ENCODE measurements at places on chromosomes 12 and 14. TPM values are rescaled to one million over a fixed set of nuclear protein-coding genes. Genes with fewer than 3 reads are reported as not detected.

KRT71 gene
- polyA plus RNA-seq = not detected

AMDHD1 gene
- 0.18 TPM for polyA plus RNA-seq

IGF1 gene
- polyA plus RNA-seq = 5.3 TPM

MAP3K9 gene
- 0.44 TPM for polyA plus RNA-seq

CNPY2 gene
- 45.4 TPM for polyA plus RNA-seq

- DNase-seq = no peak
Measured at GRCh38 chr12:63912651-63913050, 68.2 kb downstream of the SRGAP1 start.

- no peak for DNase-seq
Measured at GRCh38 chr14:60064491-60065072, 27.1 kb upstream of the PCNX4 start.

DNA sequence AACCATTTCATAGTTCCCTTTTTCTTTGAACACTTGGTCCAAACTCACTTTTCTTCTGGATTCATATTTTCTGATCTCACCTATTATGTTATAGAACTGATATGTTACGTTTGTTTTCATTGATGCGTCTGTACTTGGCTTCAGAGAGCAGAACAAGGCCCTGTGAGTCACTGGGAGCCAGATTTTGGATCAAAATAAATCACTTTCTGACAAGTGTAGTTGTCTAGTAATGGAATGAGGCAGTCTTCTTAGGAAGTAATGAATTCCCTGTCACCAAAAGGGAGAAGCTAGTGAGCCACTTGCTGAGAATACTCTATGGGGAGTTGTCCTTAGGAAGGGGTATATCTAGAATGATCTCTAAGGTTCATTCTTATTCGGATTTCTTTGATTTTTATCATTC lies 10.2 kb downstream of the BICD1 start:
- DNase-seq = no peak

DNA sequence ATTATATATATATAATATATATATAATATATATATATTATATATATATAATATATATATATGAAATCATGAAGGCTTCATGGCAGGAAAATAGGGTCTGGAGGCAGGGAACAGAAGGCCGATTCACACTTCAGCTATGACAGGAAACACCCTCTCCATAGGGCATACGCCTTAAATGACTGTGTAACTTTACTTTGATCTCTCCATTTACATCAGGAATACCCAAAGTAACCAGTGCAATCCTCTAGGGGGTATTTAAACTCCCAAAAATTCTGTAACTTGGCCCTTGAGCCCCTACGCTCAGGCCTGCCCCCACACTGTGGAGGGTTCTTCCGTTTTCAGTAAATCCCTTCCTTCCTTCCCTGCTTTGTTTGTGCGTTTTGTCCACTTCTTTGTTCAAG lies 40.4 kb upstream of the PPP2R5C start:
- DNase-seq = no peak

DNA sequence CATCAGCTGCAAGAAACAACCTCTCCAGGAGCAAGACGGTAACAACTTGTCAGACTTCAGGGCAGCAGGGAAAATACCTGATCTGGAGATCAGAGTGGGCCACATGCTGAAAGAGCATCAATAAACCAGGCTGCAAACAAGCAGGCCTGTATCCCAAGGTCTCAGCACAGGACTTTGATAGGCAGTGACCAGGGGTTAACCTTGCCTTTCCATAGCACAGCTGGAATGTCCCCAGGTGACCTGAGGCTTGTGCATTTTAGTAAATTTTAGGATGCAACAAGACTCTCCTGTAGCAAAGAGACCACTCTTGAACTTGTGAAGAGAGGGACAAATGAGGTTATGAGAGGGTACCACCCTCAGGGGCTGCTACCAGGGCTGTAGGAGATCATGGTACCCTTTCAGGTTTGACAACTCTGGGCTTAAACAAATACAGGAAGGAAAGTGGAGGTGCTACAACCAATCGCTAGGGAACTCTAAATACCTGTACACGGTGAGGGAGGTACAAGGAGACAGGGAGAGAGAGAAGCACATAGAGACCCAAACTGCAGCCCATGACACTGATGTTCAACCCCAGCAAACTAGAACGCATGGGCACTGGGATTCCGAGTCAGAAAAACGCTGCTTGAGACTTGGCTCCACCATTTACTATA lies 95.4 kb upstream of the EVL start:
- DNase-seq = no peak

- DNase-seq = no peak
Measured at GRCh38 chr14:89720741-89721729, 233.5 kb downstream of the EFCAB11 start.

DNA sequence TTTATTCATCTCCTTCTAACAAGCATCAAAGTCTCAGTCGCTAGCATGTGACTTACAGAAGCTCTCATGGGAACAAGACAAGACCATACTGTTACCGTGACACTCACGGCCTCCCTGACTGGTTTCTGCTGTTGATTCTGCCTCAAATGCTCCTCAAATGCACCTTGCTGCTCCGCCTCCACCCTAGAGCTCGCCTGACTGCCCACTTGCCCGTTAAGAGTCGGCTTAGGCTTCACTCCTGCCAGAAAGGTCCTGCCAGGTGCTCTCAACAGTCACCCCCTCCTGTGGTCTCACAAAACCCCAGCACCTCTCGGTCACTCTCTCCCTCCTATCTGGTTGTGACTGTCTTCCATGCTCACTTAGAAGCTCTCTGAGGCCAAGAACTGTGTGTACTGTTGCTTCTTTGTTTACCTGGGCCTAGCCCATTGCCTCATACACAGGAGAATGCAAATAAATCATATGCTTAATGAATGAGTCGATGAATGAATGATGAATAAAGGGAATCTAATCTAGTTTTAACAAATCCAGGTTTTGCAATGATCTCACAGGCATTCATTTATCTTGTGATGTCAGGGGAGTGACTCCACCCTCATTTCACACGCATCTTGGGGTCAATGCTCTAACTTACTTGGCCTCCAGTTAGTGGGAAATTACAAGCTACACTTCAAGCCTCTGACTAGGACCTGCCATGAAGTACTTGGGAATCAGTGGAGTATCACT lies 41.3 kb downstream of the SSH1 start:
- DNase-seq = no peak
